Astrocyte of the spinal cord (primary cell): ENCODE measurements at places on chromosomes 11 and 22.

DNA sequence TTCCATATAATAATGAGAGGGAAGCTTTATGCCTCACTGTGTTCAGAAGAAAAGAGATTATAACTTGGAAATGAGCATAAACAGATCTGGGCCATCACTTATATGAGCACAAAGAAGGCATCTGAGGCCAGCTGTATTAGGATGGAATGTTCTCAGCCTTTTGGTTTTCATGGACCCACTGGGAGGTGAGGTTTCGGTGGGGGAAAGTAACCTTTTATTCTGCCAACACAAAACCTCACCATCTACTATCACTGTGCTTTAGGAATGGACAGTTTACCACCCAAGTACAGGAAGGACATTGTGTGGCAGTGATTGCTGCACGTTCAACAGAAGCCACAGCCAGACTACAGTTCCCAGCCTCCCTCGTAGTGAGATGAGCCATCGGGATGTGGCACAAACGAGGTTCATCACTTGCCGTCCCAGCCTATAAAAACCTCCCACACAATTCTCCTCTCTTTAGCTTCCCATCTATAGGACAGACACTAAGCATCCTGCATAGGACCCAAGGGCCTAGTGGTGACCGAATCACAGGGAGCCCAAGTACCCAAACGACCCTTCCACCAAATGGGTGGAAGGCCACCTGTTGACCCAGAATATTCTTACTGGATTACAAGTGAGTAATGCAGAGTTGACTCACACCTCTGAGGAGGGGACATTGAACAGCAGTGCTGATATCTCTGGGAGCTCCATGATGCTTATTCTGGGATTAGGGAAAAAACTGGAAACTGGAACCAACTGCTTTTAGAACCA lies 121.5 kb upstream of the RAG2 start:
- DNase-seq, result no peak

GRCh38 chr11:72079819-72080325 lies 470 bp downstream of the NUMA1 start:
- DNase-seq, result no peak

GRCh38 chr22:27435844-27436576 lies 365.5 kb downstream of the MN1 start:
- DNase-seq, result peak; percentile 32

DNA sequence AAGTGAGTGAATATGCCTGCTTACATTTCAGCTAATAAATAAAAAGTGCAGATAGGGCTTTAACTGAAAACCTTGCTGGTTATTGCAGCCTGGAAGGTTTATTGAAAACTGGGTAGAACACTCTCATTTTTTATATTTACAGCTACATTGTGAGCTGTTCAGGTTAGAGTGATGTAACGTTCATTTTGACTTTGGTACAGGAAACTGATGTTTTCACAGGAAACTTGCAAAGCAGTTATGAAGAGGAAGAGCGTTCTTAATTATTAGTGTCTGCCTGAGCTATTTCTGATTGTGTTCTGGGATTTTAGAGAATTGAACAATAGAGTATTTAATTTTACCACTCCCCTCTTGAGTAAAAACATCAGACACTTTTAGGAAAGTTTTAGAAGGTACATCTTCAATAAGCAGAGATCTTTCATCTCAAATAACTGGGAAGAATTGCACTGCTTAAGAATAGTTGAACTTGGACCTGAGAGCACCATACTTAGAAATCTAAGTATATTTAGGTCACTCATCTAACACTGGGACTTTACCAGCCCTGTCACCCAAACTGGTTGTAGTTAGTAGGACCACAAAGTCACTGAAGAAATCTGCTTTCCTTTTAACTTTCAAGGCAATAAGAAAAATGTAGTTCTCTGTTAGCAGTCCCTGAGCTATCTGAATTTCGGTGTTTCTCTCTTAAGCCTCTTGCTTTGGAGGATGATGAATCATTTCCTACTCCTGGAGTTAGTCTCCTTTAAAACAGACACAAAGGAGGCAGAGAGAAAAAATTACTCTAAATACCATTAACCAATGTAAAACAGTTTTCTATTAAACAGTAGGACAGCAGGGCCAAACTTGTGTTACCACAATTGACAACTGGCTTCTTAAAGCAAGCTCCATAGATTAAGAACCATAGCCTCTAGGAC lies 128.6 kb upstream of the DDI1 start:
- peak; percentile 67 for DNase-seq

GRCh38 chr22:37918580-37919270 lies 12.6 kb downstream of the MICALL1 start:
- no peak for DNase-seq

GRCh38 chr22:43946384-43946667 lies 8.9 kb upstream of the SAMM50 start:
- DNase-seq, result no peak

DNA sequence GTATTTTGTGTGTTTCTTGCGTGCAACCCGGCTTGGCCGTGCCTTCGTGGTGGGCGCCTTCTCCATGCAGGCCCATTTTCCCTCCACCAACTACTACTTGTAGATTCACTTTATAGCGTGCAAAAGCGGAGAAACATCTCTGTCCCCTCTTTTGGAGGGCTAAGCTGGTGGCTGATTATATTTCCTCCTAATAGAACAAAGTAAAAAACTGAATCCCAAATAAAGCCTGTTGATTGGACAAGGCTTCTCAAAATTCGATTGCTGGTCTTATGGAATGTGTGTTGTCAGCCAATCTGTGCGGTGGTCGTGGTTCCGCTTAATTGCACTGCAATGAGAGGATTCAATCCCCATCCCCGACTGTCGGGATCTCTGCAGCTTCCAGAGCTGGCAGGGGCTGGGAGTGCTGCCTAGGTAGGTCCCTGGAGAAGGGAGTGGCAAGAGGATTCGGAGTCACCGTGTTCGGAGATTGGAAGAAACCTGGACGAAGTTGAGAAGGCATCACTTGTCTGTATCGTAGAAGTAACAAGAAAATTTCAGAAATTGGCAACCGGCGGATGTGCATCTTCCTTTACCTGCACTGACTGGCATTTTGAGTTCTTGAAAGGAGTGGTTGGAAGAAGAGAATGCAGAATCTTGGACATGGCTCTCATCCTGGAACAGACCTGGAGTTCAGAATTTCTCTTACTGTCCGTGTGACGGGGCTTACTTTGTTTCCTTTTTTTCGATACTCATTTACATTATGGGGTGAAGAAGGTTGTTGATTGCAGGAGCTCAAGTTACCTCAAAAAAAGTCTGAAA lies 1.1 kb downstream of the HMGXB4 start:
- peak; percentile 15 for DNase-seq

DNA sequence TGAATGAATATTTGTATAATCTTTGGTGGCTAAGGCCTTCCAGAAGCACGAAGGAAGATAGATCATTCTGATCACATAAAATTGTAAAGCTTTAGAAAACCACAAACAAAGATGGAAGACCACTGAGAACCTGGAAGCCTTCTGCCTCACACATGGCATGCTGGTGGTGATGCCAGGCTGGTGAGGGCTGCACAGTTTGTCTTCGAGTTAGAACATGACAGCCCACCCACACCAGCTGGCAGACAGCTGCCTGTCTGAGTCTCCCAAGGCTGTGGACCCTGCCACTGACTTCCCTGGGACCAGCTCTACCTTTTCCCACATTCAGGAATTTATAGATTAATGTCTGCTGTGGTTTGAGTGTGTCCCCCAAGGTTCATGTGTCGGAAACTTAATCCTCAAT lies 48.8 kb upstream of the B3GAT1 start:
- DNase-seq, result no peak

GRCh38 chr22:44130076-44130711 lies 50.5 kb upstream of the PARVG start:
- no peak for DNase-seq

- peak; percentile 72 for DNase-seq
These were observed 34.2 kb downstream of the PHF21B start for GRCh38 chr22:44975427-44976262.

GRCh38 chr22:31912407-31912743 lies 32.0 kb upstream of the YWHAH start:
- no peak for DNase-seq
